Right lobe of liver (tissue), 6 donors: ENCODE measurements at places on chromosomes 1 and 21. TPM values are rescaled to one million over a fixed set of nuclear protein-coding genes. Genes with fewer than 3 reads are reported as not detected.

DNA sequence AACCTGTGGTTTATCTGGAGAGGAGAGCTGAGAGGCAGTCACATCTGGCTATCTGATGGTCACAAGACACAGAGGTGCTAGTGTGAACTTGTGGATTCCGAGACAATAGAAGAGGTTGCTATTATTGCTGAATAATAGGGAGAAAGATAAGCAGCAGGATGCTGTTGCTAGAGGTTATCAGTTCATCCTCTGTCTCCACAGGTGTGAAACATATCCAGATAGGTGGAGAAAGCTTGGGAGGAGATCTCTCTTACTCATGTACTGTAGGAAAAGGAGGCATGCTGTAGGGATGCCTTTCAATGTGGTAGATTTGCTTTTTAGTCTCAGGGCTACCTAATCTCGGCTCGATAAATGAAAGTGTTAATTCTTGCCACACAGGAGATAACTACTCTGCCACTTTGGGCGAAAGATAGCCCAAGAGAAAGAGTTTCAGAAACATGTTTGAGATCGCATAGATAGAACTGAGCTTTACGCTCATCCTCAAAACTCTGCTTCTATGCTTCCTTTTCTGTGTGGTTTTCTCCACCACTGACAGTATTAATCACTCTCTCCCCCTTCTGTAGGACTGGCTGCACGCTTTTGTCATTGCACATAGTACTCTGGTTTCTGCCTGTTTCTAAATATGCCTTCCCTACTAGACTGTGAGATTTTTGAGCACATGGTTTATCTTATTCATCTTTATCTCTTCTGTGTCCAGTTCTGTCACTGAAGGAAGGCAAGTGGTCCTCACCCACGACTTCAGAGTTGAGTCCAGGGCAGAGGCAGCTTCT lies 36.7 kb upstream of the PLXNA2 start:
- H3K4me3 ChIP-seq = no peak overlapping the region
- H3K36me3 ChIP-seq = no peaks in the 10 kb centered on the region
- H3K27me3 ChIP-seq = no peaks in the 10 kb centered on the region
- no peak for DNase-seq
- no peak overlapping the region for H3K27ac ChIP-seq
- H3K4me1 ChIP-seq = no peaks in the 10 kb centered on the region

The RIPK4 gene
- total RNA-seq = 14.3 TPM

DNA sequence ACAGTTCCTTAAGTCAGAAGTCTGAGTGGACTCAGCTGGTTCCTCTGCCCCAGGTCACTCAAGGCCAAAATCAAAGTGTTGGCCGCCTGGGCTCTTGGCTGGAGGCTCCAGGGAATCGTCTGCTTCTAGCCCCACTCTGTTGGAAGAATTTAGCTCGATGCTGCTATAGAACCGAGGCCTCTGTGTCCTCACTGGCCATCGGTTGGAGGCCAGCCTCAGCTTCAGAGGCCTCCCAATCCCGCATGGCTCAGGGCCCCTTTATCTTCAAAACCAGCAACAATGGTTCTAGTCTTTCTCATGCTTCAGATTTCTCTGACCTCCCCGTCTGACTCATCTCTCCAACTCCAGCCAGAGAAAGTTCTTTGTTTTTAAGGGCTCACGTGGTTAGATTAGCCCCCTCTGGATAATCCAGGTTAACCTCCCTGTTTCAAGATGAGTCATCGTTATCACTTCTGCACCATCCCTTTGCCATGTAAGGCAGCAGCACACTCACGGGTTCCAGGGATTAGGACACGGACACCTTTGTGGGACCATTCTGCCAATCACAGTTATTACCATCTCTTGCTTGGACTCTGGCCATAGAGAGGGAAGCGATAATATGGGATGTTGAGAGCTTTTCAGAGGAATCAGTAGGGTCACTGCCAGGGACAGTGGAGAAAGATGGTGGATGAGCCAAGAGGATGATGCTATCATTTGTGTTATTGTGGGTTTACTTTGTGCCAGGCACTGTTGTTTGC lies 13.6 kb downstream of the FHAD1 start:
- DNase-seq = no peak
- H3K27ac ChIP-seq = peak overlapping the region; percentile 60
- no peaks in the 10 kb centered on the region for H3K36me3 ChIP-seq
- H3K27me3 ChIP-seq = no peaks in the 10 kb centered on the region
- no peak overlapping the region for H3K4me3 ChIP-seq
- no peaks in the 10 kb centered on the region for H3K4me1 ChIP-seq

GRCh38 chr1:92505015-92505692 lies 18.4 kb upstream of the GFI1 start:
- no peaks in the 10 kb centered on the region for H3K27me3 ChIP-seq
- H3K36me3 ChIP-seq = no peaks in the 10 kb centered on the region
- no peak overlapping the region for H3K27ac ChIP-seq

DNA sequence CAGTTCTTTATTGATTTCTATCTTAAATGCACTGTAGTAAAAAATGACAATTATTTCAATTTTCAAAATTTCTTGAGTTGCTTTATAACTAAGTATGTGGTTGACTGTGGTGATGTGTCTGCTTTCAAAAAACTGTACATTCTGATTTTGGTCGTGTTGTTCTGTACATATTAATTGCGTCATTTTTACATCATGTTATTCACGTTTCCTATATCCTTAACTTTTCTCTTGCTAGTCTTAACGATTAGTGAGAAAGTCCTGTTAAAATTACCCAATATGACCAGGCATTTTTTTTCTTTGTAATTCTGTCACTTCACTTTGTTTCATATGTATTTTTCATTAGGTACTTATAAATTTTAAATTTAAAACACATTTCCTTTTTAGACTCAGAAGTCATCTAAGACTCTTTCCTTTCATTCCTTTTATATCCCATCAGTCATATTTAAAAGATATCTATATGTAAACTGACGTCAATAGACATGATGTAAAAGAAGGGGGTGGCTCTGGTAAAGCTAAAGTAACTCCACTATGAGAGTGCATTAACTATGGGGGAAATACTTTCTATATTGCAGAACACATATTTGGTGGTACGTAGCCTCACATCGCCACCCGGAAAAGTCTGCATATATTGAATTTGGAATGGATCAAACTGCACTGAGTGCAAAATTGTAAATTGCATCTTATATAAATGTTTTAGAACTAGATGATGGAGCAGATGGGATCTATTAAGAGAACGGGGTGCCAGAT lies 1.1 kb upstream of the COA6 start:
- peaks cover 9% of the 10 kb centered on the region for H3K36me3 ChIP-seq
- DNase-seq = no peak
- H3K4me3 ChIP-seq = peak overlapping the region; percentile 66
- H3K4me1 ChIP-seq = no peaks in the 10 kb centered on the region
- peak overlapping the region; percentile 97 for H3K27ac ChIP-seq

DNA sequence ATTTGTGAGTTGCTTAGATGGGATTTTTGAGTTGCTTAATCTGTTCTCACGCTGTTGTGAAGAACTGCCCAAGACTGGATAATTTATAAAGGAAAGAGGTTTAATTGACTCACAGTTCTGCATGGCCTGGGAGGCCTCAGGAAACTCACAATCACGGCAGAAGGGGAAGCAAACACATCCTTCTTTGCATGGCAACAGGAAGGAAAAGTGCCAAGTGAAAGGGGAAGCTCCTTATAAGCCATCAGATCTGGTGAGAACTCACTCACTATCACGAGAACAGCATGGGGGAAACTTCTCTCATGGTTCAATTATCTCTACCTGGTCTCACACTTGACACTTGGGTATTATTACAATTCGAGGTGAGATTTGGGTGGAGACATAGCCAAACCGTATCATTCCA lies 10.3 kb downstream of the CLIC6 start:
- H3K4me1 ChIP-seq = no peaks in the 10 kb centered on the region
- no peak for DNase-seq
- no peak overlapping the region for H3K4me3 ChIP-seq
- no peak overlapping the region for H3K27ac ChIP-seq
- no peaks in the 10 kb centered on the region for H3K36me3 ChIP-seq

GRCh38 chr1:19615438-19615837 lies 28.7 kb upstream of the NBL1 start:
- peaks cover 15% of the 10 kb centered on the region for H3K4me1 ChIP-seq
- no peak overlapping the region for H3K4me3 ChIP-seq
- DNase-seq = no peak
- H3K27ac ChIP-seq = no peak overlapping the region

The DDI2 gene
- 28.0 TPM for total RNA-seq

The HUNK gene
- 0.42 TPM for total RNA-seq

- H3K4me1 ChIP-seq = no peaks in the 10 kb centered on the region
- H3K36me3 ChIP-seq = no peaks in the 10 kb centered on the region
- DNase-seq = no peak
- no peaks in the 10 kb centered on the region for H3K27me3 ChIP-seq
- no peak overlapping the region for H3K4me3 ChIP-seq
Measured at GRCh38 chr1:168903237-168903830, 174.3 kb upstream of the DPT start.

The RGSL1 gene
- total RNA-seq = not detected

DNA sequence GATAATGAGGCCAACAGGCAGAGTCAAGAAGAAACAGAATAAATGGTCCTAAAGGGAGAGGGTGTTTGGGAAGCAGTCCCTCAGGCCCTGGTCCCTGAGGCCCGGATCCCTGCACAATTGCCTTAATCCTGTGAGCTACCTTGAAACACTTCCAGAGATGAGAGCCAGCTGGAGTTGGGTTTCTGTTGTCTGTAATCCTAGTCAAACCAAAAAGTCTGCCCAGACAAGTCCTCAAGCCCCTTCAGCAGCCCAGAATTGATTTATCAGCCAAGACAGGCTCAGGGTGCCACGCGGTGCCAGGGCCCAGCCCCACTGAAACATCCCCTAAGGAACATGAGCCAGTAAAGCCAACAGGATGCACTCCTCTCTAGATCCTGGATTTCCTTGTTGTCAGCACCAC lies 16.4 kb upstream of the CLSTN1 start:
- no peak overlapping the region for H3K27ac ChIP-seq

GRCh38 chr1:15636436-15636835 lies 19.2 kb downstream of the DDI2 start:
- H3K27ac ChIP-seq = no peak overlapping the region
- DNase-seq = no peak
- no peak overlapping the region for H3K4me3 ChIP-seq
- H3K27me3 ChIP-seq = no peaks in the 10 kb centered on the region
- H3K4me1 ChIP-seq = no peaks in the 10 kb centered on the region

The PRELP gene
- 5.6 TPM for total RNA-seq

The ARHGEF11 gene
- 14.8 TPM for total RNA-seq
